Caco-2 (cell line): ENCODE measurements at places on chromosomes 16 and 17. TPM values are rescaled to one million over a fixed set of nuclear protein-coding genes. Genes with fewer than 3 reads are reported as not detected.

DNA sequence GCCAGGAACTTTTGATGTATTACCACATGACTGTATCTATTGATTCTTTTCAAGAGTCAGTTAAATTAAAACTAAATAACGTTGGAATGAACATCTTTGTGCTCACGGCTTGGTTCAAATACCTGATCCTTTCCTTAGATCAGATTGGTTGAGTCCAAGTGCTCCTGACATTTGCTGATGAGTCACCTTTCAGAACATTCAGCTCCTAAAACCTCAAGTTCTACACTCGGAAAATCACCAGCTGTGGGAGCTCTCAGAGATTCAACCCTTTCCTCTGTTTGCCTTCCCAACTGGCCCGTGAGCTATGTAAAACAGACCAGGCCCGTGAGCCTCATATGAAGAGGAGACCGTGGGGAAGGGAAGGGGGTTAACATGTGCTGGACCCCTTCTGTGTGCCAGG is 68.1 kb downstream of the RTN4RL1 start:
- no peak for DNase-seq
- H3K27ac ChIP-seq = no peak overlapping the region
- no peaks in the 10 kb centered on the region for H3K27me3 ChIP-seq
- H3K4me1 ChIP-seq = no peaks in the 10 kb centered on the region
- H3K4me3 ChIP-seq = no peak overlapping the region
- H3K36me3 ChIP-seq = no peaks in the 10 kb centered on the region

- H3K4me3 ChIP-seq = no peak overlapping the region
- no peak for DNase-seq
- H3K36me3 ChIP-seq = no peaks in the 10 kb centered on the region; the same call in 1 of the 2 replicates
- H3K4me1 ChIP-seq = no peaks in the 10 kb centered on the region
- no peak overlapping the region for H3K27ac ChIP-seq
Measured at GRCh38 chr17:73278465-73279453, 17.1 kb upstream of the CPSF4L start.

GRCh38 chr17:49018748-49019147 is 21.6 kb downstream of the IGF2BP1 start:
- peaks cover 3% of the 10 kb centered on the region; the same call in 1 of the 2 replicates for H3K36me3 ChIP-seq
- H3K27me3 ChIP-seq = no peaks in the 10 kb centered on the region
- peak overlapping the region; percentile 85 for H3K27ac ChIP-seq
- DNase-seq = peak; percentile 88

GRCh38 chr17:81884520-81884919 is 6.9 kb downstream of the ALYREF start:
- H3K4me3 ChIP-seq = no peak overlapping the region
- H3K27me3 ChIP-seq = no peaks in the 10 kb centered on the region
- peaks cover 9% of the 10 kb centered on the region for H3K36me3 ChIP-seq

DNA sequence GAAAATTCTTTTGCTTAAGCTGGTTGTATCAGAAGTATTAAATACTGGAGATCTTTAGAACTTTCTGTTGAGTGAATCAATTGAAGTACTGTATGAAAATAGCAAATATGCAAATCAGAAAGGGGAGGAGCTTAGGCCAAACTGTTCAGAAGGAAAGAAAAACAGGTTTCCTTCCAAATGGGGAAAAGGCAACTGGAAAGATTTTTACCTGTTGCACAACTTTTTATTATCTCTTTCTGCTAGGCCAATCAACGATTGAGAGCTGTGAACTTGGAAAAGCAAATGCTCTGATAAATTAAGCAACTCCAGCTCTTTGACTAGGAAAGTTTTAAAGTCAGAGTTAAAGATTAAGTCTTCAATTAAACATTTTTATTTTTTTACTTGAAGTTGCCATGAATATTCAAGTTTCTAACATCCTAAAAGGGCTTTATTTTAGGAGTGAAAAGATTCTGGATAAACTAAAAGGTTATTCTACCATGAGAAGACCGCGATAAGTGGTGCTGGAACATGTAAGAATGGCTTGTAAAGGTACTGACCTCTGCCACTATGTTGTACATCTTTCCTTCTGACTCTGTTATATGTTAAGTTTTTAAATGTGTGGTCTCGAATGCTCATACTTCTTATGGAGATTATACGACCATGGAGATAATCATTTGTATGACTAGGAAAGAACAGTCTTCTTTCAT is 16.5 kb downstream of the DCUN1D3 start:
- H3K4me1 ChIP-seq = peaks cover 46% of the 10 kb centered on the region
- no peak overlapping the region for H3K27ac ChIP-seq
- H3K27me3 ChIP-seq = no peaks in the 10 kb centered on the region
- H3K4me3 ChIP-seq = no peak overlapping the region
- DNase-seq = no peak

DNA sequence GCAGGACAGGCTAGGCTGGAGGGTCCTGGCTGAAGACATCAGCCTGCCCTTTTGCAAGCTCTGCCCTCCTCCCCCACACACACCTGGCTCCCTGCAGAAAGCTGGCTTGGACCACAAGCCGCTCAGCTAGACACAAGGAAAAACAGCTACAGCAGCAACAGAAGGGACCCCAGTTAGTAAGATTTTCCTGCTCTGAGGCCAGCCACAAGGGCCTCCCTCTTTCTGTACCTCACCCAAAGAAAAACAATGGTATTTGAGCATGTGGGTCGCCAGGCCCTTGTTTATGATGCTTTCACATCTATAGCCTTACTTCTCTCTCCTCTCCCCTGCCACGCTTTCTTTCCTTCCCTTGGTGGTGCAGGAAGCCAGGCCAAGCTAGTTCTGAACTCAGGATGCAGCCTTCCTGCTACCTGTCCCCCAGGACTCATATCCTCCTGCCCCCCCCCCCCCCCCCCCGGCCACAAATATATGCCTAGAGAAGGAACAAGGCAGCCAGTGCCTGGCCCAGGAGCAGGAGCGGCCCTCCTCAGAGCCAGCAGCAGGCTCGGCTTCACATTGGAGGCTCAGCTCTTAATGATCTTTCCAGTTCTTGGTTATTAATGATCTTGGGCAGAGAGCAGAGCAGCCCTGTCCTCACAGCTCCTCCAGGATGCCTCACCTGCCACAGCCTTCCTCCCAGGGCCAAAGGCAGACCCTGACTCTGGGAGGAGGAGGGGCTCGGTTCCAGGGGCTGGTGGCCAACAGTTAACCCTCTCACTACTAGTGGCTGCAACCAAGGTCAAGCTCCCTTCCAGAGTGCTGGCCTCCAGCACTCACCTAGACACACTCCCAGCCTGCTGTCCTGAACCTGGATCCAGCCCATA is 19.5 kb downstream of the GRIN2C start:
- H3K27ac ChIP-seq = no peak overlapping the region
- H3K4me3 ChIP-seq = no peak overlapping the region
- no peak for DNase-seq
- H3K27me3 ChIP-seq = no peaks in the 10 kb centered on the region
- no peaks in the 10 kb centered on the region for H3K4me1 ChIP-seq

DNA sequence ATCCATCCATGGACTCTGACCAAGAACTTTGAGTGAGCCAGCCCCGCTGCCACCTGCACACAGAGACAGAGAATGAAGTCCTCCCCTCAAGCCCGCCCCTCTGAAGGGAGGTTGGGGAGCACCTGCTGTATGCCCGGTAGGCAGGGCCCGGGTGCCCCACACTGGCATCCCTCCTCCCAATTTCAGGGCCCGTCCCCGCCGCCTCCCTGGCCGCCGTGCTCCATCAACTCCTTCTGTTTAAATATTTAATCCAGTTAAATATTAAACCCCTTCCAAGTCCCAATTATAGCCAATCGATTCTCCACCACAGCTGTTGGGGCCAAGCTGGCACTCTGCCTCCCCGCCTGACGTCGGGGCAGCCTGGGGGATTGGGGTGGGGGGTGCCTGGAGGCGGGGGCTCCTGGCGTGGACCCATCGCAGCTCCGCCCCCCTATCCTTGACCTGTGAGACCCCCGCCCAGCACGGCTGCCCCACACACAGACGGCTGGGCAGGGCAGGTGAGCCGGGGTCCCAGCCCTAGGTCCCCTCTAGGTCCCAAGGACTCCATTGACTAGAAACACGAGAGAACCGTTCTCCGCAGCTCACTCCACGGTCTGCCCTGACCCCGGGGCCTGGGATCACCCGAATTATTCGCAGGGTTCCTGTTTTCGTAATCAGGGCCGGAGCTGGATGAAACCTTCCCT is 18.0 kb upstream of the CACNA1H start:
- H3K4me1 ChIP-seq = no peaks in the 10 kb centered on the region
- no peak overlapping the region for H3K4me3 ChIP-seq
- no peak for DNase-seq
- H3K36me3 ChIP-seq = no peaks in the 10 kb centered on the region
- H3K27me3 ChIP-seq = no peaks in the 10 kb centered on the region

DNA sequence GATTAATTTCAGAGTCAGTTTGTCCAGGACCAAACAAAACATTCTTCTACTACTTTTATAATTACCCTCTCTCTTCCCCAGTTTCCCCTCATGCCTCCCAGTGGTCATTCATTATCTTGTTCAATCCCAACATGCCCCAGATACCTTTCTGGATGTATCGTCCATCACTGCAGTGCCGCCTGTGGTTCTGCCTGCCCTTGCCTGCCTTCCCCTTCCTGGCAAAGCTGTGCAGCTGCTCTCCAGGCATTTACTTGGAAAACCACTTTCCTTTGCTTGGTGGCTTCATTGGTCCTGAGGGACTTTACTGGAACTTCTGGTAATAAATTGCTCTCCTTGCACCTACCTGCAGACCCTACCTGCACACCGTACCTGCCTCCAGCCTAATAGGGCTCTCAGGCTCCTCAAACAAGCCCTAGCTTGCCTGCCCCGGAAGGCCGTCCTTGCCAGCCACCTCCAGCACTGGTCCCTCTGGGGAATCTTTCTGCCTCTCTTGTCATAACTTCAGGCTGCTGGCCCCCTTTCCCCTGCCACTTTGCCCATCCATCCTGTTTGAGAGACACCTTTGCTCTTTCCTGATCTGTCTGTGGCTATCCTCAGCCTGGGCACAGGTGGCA is 19.5 kb upstream of the MSI2 start:
- DNase-seq = no peak
- H3K4me1 ChIP-seq = no peaks in the 10 kb centered on the region
- no peak overlapping the region for H3K4me3 ChIP-seq
- no peaks in the 10 kb centered on the region for H3K27me3 ChIP-seq

GRCh38 chr17:66918896-66919295 is 45.6 kb upstream of the CACNG4 start:
- H3K27ac ChIP-seq = no peak overlapping the region
- no peaks in the 10 kb centered on the region for H3K27me3 ChIP-seq
- no peak for DNase-seq

DNA sequence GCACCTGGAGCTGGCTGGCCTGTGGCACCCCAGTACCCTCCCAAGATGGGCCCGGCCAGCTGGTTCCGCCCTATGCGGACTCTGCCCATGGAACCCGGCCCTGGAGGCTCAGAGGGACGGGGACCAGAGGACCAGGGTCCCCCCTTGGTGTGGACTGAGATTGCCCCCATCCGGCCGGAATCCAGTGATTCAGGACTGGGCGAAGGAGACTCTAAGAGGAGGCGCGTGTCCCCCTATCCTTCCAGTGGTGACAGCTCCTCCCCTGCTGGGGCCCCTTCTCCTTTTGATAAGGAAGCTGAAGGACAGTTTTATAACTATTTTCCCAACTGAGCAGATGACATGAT is 12.0 kb downstream of the TBX21 start:
- 0 out of 2 replicates have a peak, but pooled peaks cover 7% of the 10 kb centered on the region for H3K4me1 ChIP-seq
- no peak overlapping the region for H3K27ac ChIP-seq
- no peak overlapping the region for H3K4me3 ChIP-seq
- no peak for DNase-seq
- no peaks in the 10 kb centered on the region for H3K36me3 ChIP-seq

GRCh38 chr16:87845807-87846619 is 23.3 kb downstream of the SLC7A5 start:
- H3K36me3 ChIP-seq = peaks cover 1% of the 10 kb centered on the region; the same call in 1 of the 2 replicates
- DNase-seq = no peak
- no peak overlapping the region for H3K4me3 ChIP-seq
- peaks cover 17% of the 10 kb centered on the region for H3K4me1 ChIP-seq

DNA sequence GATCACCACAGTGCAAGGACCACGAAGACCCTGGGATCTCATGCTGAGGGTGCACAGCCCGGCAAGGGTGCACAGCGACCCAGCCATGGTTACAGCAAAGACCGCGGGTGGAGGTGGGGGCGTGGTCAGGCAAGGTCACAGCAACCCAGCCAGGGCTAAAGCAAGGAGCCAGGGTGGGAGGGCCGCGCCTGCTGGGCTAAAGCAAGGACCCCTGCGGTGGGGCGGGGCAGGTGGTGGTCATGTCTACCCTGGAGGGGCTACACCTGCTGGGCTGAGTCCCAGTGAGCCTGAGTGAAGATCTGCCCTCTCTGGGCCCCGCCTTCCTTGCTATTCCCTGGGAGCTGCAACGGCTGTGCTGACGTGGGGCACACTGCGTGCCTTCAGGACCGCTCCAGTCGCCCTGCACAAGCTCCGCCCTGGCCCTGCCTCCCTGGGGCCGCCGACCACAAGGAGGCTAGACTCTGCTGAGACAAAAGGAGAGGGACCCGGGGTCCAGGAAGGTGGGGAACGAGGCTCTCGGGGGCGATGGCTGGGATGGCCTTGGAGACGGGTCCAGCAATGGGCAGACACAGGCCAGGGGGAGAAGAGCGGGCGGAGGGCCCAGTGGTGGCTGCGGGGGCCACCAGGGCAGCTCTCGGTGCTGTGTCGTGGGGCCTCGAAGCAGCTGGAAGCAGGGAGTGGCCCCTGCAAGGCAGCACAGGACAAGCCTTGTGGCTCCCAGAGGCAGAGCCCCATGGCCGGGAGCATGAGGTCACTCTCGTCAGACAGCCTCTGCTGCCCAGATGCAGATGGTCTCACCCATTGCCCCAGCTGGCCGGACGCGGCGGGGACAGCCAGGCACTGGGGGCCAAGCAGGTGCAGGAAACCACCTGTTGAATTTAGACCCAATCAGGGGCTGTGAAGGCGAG is 52.8 kb downstream of the CBFA2T3 start:
- no peak overlapping the region for H3K4me3 ChIP-seq
- DNase-seq = no peak
- no peaks in the 10 kb centered on the region for H3K36me3 ChIP-seq
- H3K27me3 ChIP-seq = no peaks in the 10 kb centered on the region
- H3K27ac ChIP-seq = no peak overlapping the region

GRCh38 chr17:58301504-58302150 is 20.9 kb upstream of the MPO start:
- no peaks in the 10 kb centered on the region for H3K27me3 ChIP-seq
- DNase-seq = no peak
- no peak overlapping the region for H3K4me3 ChIP-seq
- H3K4me1 ChIP-seq = no peaks in the 10 kb centered on the region
- no peaks in the 10 kb centered on the region for H3K36me3 ChIP-seq

GSE1 gene
- 140 and 142 TPM in 2 replicates for total RNA-seq

SOX15 gene
- total RNA-seq = 0.53 TPM in 1 of 2 replicates, not detected in the other

ASIC2 gene
- total RNA-seq = not detected in 2 replicates

SLC35G6 gene
- total RNA-seq = not detected in 2 replicates

NACA2 gene
- not detected in 2 replicates for total RNA-seq

RASD1 gene
- 11.0 and 14.8 TPM in 2 replicates for total RNA-seq

GGT6 gene
- total RNA-seq = not detected in 2 replicates
